Left kidney (tissue), 8 donors: ENCODE measurements at places on chromosomes 11 and 22. TPM values are rescaled to one million over a fixed set of nuclear protein-coding genes. Genes with fewer than 3 reads are reported as not detected.

Gene HIC2
- polyA plus RNA-seq: 9.7 TPM

Gene SAA2
- polyA plus RNA-seq: not detected

Gene VPREB3
- not detected for polyA plus RNA-seq

Gene PPFIA1
- polyA plus RNA-seq: 60.8 TPM

Gene KDM4E
- 0.47 TPM for polyA plus RNA-seq

Gene ANO9
- 10.6 TPM for polyA plus RNA-seq

Gene SERPING1
- 137 TPM for polyA plus RNA-seq

Gene GNAZ
- polyA plus RNA-seq: 4.7 TPM

Gene SPA17
- 25.3 TPM for polyA plus RNA-seq

Gene CASP5
- polyA plus RNA-seq: not detected

Gene SLC25A1
- 57.4 TPM for polyA plus RNA-seq

Gene LINC01488
- not detected for polyA plus RNA-seq

Gene RCE1
- polyA plus RNA-seq: 24.3 TPM

Gene APOBEC3A
- 0.13 TPM for polyA plus RNA-seq

Gene MS4A6E
- polyA plus RNA-seq: not detected

Gene CARD18
- polyA plus RNA-seq: not detected

Gene FXYD2
- 316 TPM for polyA plus RNA-seq

Gene CEP57
- 121 TPM for polyA plus RNA-seq

Gene PPP1R14B
- 56.4 TPM for polyA plus RNA-seq

Gene NLRP14
- 0.83 TPM for polyA plus RNA-seq

Gene KMT5B
- polyA plus RNA-seq: 93.1 TPM

Gene DRD4
- polyA plus RNA-seq: 1.1 TPM

Gene MMP3
- not detected for polyA plus RNA-seq

Gene WNT11
- 10.3 TPM for polyA plus RNA-seq

Gene HEPHL1
- 0.33 TPM for polyA plus RNA-seq

Gene FOLR2
- polyA plus RNA-seq: 8.7 TPM

Gene IGSF9B
- polyA plus RNA-seq: 8.3 TPM

Gene RIMBP3C
- 0.20 TPM for polyA plus RNA-seq

Gene CCDC87
- polyA plus RNA-seq: 0.27 TPM

Gene HPS4
- 47.1 TPM for polyA plus RNA-seq

Gene FAT3
- polyA plus RNA-seq: 13.7 TPM

Gene GPR83
- 0.75 TPM for polyA plus RNA-seq

Gene LRRC74B
- polyA plus RNA-seq: 0.27 TPM

Gene MPZL3
- polyA plus RNA-seq: 6.5 TPM

Gene GSTT2B
- 6.9 TPM for polyA plus RNA-seq

Gene PIWIL4
- 4.7 TPM for polyA plus RNA-seq

Gene PIM3
- 12.3 TPM for polyA plus RNA-seq

Gene XKR3
- not detected for polyA plus RNA-seq

Gene PLAAT4
- polyA plus RNA-seq: 8.2 TPM

Gene LIMK2
- 50.4 TPM for polyA plus RNA-seq

Gene TMEM45B
- polyA plus RNA-seq: 21.5 TPM

Gene SMIM35
- polyA plus RNA-seq: 0.17 TPM

Gene C22orf15
- 2.7 TPM for polyA plus RNA-seq

Gene SLC6A5
- 0.47 TPM for polyA plus RNA-seq

Gene TRIM64C
- not detected for polyA plus RNA-seq

Gene CCDC188
- polyA plus RNA-seq: 1.0 TPM

Gene DERL3
- polyA plus RNA-seq: 3.2 TPM

Gene PRRG4
- 6.6 TPM for polyA plus RNA-seq

Gene PRG3
- 0.48 TPM for polyA plus RNA-seq

Gene TMX2
- polyA plus RNA-seq: 123 TPM

Gene SOX10
- 1.3 TPM for polyA plus RNA-seq

Gene LSP1
- 1.8 TPM for polyA plus RNA-seq

Gene OR8B4
- not detected for polyA plus RNA-seq

Gene ZP1
- 0.30 TPM for polyA plus RNA-seq

Gene KCNJ1
- polyA plus RNA-seq: 76.0 TPM
